ENCODE measurements at places on chromosomes 5 and 9.

DNA sequence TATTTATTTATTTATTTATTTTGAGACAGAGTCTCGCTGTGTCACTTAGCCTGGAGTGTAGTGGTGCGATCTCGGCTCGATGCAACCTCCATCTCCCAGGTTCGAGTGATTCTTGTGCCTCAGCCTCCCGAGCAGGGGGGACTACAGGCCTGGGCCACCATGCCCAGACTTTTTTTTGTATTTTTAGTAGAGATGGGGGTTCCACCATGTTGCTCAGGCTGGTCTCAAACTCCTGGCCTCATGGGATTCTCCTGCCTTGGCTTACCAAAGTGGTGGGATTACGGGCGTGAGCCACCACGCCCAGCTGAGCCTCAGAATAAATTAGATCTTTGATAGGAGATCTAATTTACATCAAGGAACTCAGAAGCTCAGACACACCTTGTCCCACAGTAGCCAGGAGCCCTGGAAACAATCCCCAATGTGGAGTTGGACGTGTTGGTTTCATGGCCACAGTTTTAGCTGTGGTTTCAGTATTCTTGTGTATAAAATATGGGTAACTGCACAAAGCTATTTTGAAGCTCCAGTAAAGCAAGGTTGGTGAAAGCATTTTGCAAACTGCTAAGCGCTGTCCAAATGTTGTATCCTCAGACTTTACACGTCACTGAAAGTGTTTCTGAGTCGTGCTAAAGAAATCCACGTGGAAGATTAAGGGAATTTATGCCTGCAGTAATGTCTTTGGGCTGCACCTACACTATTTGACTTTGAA is 3.0 kb upstream of the HNRNPAB start:
- no peak for DNase-seq

DNA sequence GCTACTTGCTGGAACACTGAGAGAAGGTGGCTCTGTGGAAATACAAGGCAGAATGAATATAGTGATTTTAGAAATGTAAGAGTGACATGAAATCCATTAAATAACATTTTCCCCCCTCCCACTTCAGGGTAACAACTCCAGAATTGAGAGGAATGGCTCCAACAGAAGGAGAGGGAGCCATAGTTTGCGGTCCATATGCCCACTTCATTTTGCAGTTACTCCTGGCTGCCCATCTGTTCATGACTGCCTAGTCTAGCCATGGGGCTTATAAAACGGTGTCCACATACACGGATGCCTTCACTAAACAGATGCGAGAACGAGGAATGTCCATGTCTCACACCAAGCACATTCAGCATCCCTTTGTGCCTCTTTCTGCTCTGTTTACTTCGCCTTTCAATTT is 186.7 kb downstream of the TMEM38B start:
- DNase-seq, result no peak

GRCh38 chr9:68685213-68685612 is 19.8 kb upstream of the PIP5K1B start:
- DNase-seq, result no peak

- DNase-seq, result peak; percentile 42
Measured at GRCh38 chr5:146426853-146427618, 20.1 kb upstream of the TCERG1 start.

DNA sequence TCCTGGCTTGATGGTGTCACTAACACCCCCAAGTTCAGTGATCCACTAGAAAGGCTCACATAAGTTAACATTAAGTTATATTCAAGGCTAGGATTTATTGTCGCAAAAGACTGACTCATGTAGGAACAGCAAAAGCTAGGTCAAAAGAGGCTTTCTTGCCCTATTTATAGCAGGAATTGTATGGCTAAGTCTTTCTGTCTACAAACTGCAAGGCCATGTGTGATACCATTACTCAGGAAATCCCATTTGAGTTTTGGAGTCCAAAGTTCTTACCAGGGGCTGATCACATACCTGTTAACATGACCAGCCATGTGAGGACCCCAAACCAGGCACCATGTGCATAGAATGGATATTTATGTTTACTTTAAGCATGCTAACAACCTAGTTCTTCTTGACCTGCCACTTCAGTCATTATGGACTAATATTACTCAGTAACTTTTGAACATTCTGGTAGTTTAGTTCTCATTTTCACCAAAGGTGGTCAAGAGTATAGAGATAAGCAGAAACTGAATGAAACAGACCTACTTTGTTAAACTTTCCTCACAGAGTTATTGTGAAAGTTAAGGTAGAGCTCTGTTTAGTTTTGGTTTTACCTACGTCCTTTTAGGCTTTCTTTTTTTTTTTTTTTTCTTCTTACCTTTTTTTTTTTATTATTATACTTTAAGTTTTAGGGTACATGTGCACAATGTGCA is 281.1 kb downstream of the FER start:
- DNase-seq, result no peak

DNA sequence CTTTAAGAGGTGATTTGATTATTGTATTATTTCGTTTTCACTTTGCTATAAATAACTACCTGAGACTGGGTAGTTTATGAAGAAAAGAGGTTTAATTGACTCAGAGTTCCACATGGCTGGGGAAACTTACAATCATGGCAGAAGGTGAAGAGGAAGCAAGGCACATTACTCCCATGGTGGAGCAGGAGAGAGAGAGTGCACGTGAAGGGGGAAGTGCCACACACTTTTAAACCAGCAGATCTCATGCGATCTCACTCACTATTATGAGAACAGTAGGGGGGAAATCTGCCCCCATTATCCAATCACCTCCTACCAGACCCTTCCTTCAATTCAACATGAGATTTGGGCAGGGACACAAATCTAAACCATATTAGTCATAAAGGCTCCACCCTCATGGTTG is 36.1 kb upstream of the NDFIP1 start:
- no peak for DNase-seq

DNA sequence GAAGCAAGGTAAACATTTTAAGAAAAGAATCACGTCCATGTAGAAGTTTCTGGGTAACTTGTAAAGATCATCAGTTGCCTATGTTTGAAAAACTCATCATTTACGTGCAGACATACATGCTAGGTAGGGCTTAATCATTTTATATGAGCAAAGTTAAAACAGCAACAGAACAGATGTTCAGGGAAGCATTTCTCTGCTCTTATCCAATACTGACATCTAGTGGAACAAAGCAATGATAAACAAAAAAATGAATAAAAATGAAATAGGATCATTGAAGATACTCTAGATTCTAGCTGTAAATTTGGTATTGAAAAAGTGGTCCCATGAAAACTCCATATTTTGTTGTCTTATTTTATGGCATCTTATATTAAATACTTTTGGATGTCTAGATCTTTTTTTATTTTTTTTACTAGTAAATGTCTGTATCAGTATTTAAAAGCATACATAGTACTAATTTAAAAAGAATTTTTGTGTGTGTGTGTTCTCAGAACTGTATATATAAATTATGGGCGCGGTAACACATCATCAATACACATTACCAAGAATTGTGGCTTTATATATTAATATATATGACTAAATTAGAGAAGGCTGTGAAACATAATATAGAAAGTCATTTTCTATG is 1050.2 kb downstream of the CDH12 start:
- peak; percentile 3 for DNase-seq

DNA sequence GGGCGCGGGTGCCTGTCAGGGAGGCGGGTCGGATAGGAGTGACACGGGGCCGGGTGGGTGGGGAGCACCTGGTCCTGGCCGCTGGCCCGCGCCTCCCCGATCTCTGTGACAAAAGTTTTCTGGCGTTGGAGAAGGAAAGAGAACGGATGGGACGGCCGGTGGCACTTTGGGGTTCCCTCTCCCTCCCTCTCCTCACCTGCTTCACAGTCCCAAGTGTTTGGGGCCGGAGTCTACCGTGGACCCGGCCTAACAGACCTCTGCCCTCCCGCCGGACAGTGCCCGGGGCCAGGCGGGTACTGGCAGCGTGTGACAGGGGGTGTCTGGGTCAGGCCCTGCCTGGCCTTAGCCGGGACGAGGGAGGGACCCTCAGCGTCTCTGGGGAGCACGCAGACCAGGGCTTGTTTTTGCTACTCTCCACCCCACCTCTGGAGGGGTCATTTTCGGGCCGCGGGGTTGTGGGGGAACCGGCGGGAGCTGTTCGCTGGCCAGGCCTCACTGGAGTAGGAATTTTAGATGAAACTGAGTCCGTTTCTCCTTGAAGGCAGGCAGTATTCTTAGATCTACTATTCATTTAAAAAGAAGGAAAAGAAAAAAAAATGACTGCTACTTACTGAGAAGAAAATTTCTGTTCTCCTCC is 1.7 kb downstream of the PRDM6 start:
- no peak for DNase-seq

GRCh38 chr9:133406480-133407307 is 11.1 kb downstream of the REXO4 start:
- peak; percentile 34 for DNase-seq

- DNase-seq, result peak; percentile 1
Measured at GRCh38 chr9:98550206-98550820, 158.4 kb downstream of the GABBR2 start.

- no peak for DNase-seq
Measured at GRCh38 chr5:149338364-149338763, 6.9 kb upstream of the GRPEL2 start.

DNA sequence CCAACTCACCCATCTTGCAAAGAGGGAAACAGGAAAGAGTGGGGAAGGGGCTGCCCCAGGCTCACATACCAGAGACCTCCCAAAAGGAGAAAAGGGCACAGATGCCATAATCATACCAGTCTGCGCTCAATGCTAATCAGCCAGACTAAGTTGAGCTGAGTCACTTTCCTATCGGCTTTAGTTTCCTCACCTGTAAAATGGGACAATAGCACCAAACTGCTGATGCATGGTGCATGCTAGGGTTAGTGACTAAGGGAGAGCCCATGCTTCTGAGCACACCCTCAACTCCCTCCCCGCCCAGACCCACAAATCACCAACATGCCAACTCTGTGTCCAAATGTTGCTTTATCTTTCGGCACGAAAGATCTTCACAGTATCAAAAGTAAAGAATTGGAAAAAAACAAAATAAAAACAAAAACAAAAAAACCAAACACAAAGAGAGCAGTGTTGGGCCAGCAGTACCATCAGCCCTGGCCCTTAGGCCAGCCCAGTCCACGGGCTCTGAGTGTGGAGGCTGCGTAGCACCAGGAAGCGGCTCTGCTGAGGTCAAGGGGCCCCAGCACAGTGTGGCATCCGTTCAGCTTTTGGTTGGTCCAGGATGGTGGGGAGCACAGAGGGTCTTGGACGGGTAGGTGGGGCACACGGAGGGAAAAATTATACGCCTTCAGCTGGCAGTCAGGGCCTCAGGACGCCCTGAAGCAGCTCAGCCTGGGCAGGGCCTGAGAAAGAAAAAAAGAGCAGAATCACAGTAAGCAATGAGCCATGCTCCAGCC is 2.9 kb upstream of the DDX41 start:
- DNase-seq, result no peak

DNA sequence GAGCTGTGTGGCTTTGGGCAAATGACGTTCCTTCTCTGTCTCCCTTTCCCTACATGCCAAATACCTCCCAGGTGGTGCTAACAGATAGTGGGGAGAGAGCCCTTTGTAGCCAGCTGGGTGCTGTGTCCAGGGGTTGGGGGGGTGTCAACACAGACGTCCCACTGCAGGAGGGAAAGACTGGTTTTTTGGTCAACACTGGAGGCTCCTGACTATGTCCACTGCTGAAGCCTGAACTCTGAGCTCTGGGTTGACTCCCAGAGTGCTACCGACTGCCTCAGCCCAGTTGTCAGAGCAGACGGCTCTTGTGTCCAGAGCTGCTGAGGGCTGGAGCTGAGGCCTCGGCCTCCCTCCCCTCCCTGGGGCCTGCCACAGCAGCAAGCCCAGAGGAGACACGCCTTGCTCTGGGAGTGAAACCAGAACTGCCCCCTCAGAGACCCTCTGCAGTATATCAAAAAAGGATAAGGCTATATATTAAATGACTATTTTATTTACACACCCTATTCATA is 14.8 kb upstream of the SLC25A51 start:
- DNase-seq, result no peak

GRCh38 chr5:54281960-54282692 is 28.2 kb downstream of the ARL15 start:
- no peak for DNase-seq

DNA sequence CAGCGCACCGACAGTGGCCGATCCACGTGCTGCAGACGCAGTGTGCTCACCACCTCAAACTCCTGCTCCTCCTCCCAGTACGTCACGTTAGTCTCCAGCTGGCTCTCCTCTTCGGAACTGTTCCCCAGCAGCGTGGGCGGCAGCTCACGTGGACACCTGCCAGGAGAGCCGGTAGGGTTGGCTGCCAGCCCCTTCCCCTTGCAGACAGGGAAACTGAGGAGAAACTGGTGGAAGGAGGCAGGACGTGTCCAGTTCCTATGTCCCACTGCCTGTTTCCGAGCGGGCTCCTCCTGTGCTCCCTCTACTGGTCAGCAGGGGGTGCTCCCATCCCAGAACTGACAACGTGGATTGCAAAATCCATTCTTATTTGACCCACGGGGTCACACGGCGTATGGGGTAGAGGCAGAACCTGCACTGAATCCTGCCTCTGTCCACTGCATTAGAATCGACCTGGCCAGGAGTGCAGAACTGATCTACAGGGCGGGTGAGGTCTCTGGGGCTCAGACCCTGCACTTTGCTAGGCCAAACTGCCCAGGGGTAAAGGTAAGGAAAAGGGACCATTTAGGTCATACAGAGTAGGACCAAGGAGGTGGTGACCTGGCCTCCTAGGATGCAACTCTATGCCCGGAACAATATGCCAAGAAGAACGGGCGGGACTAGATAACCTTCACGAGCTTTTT is 25.7 kb downstream of the PDGFRB start:
- peak; percentile 1 for DNase-seq

DNA sequence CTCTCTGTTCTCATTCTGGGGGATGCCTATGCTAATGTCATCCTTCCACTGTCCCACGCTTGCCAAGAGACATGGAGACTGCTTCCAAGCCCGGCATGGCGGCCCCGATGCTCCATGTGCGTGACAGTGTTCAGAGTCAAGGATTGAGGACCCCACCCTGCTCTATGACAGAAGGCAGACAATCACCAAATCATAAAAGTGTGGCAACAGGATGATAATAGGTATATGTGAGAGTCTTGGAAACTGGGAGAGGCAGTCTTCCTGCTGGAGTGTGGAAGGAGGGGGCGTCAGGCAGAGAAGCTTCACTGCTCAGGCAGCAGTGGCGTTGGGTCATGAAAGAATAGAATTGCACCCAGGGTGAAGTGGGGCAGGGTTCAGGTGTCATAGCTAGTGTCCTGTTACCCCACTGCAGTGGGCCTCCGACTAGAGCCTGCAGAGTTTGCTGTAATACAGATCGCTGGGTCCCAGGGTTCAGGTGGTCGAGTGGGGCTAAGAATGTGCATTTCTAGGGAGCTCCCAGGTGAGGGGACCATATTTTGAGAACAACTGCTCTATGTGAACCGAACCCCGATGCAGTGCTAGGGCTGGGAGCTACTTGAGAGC is 12.5 kb upstream of the GADD45G start:
- DNase-seq, result no peak
